ENCODE measurements at places on chromosomes 4 and X.

GRCh38 chrX:55489314-55490009 is at the start of gene USP51:
USP51 (minus strand) TSS chrX:55489848; CDS start chrX:55488939, 909 bp downstream.
- DNase-seq: no peak

DNA sequence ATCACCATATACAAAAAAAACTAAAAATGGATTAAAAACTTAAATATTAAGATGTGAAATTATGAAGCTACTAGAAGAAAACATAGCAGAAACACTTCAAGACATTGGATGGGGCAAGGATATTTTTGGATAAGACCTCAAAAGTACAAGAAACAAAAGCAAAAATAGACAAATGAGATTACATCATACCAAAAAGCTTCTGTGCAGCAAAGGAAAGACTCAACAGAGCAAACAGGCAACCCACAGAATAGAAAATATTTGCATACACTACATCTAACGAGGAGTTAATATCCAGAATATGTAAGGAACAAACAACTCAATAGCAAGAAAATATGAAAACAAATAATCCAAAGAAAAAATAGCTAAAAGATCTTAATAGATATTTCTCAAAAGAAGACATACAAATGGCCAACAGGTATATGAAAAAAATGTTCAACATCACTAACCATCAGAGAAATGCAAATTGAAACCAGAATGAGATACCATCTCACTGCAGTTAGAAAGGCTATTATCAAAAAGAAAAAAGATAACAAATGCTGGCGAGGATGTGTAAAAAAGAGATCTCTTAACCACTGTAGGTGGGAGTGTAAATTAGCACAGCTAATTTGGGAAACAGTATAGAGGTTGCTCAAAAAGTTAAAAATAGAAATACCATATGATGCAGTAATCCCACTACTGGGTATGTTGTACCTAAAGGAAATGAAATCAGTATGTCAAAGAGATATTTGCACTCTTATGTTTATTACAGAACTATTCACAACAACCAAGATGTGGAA is 17.8 kb upstream of the LRCH2 start:
- DNase-seq: no peak

GRCh38 chr4:36269101-36269500 is 12.3 kb upstream of the DTHD1 start:
- no peak for DNase-seq

- DNase-seq: no peak
Measured at GRCh38 chr4:80507077-80507476, 171.5 kb downstream of the CFAP299 start.

- no peak for DNase-seq
Measured at GRCh38 chr4:120443116-120443515, 376.5 kb upstream of the MAD2L1 start.

DNA sequence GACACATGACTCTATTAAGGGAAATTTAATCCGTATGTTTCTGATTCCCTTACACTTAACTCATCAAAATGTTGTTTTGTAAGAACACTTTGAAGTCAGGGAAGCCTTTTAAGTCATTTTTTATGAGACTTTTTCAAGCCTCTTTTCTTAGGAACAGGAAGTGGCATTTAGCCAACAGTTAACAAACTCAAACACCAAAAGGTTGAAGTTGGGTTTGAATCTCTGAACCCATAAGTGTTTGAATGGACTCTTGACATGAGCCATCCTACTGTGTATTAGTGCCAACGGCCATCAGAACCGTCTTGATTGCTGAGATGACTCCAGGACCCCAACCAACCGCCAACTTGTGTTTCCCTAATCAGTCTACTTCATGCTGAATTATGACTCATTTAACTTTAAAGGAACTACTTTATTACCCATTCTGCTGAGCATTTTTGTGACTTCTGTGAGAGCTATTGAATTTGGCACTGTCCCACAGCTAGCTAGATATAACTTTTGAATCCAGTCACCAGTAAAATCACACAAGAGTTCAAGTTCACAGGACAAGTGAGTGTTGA is 209.1 kb upstream of the FAT1 start:
- no peak for DNase-seq

DNA sequence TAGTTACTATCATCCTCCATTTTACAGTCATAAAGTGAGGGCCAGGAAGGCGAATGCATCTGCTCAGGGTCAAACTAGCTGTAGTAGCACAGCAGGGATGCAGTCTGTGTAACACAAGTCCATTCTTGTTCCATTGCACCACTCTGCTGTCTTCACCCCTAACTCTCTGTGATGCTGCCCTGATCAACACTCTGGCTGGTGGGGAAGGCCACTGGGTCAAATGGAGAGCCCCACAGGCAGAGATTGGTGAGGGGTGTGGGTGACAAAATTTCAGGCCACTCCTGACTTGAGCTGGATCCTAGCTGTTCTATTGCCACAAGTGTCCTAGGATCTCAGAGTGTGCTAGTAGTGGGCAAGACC is 136.5 kb downstream of the PJA1 start:
- DNase-seq: no peak

- no peak for DNase-seq
Measured at GRCh38 chr4:94758141-94758699, 465 bp downstream of the BMPR1B start.

- DNase-seq: no peak
Measured at GRCh38 chrX:44785652-44786051, 58.2 kb upstream of the DUSP21 start.

- DNase-seq: no peak
Measured at GRCh38 chrX:7606039-7606652, 236.8 kb upstream of the VCX start.

DNA sequence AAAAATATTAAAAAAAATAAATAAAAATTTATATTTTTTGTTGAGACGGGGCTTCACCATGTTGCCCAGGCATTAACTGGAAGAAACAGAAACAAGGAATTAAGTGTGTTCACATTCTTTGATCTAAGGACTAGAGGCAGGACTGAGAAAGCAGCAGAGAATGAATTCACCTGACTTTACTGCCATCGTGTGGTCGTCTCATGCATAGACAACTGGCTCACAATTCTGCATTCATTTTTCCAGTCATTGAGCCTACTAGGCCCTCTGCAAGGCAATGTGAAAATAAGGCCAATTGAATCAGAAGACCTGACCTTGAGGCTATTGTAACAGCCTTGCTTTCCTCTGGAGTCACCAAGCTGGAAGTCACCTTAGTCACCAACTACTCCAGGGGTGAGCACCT is 37.4 kb downstream of the LHFPL1 start:
- DNase-seq: no peak

GRCh38 chr4:152738827-152739226 is 40.7 kb downstream of the TIGD4 start:
- no peak for DNase-seq

DNA sequence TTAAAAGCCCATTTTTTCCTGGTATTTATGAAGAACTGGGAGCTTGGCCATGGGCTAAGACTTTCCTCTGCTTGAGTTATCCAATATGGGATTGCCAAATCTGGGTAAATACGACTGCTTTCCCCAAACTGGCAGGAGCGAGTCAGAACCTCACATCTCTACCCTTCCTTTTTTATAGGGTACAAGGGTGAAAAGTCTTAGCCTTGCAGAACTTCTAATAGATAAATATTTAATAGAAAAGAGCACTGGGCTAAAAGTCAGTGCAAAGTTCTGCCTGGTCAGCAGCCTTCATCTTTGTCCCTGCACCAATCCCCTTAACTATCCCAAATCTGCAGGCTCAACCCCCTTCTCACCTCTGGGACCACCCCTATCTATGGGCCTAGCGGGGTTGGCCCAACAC is 61.6 kb upstream of the ACSL1 start:
- DNase-seq: no peak

DNA sequence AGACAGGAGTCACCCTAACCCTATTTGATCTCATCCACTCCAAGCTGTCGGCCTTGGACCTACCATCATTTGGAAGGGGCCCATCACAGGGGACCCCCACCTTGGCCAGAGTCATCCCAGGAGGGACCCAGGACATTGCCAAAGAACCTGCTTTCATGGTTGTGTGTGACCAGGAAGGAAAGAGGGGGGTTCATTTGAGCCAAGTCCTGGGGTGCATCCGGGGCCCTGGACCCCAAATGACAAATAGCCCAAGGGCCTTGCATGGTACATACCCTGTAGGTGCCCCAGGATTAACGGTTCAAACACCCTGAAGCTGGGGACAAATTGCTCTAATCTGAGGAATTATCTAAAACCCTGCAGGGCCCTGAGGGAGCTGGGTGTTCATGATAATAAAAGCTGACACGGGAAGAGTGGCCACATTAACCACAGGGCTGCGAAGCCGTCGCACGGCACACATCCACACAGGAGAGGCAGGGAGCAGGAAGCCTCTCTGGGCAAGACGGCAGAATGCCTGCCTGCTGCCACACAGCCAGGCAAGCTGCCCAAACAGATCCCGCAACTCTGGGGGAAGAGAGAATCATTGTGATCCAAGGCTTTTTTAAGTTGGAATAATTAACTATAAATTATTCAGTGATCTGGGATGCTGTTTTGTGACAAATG is 28.2 kb upstream of the PPP2R2C start:
- DNase-seq: no peak

GRCh38 chrX:132022198-132022966 is 720 bp upstream of the STK26 start:
- peak; percentile 3 for DNase-seq

DNA sequence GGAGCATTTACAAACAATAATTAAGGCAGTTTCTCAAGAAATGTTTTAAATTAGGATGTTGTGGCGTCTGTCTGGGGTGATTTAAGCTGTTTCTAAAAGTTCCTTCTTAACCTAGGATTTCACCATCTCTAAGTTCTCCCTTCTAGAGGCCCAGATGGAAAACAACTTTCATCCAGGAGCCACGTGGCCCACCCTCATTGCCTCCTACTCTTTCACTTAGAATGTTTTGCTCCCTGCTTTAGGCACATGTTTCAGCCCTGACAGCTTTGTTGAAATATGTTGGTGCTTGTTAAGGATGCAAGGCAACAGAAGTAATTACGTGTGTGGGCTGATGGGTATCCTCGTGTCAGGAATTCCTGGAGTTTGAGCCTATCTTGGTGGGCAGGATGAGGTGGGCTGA is 131.3 kb downstream of the GUCY2F start:
- DNase-seq: no peak

- DNase-seq: no peak
Measured at GRCh38 chrX:97332963-97333362, 449.3 kb downstream of the RPA4 start.

- no peak for DNase-seq
Measured at GRCh38 chrX:91081873-91082272, 352.8 kb upstream of the PABPC5 start.

- no peak for DNase-seq
Measured at GRCh38 chrX:47608130-47608810, 11.4 kb downstream of the SYN1 start.

Measured in activated CD4-positive, alpha-beta T cell treated with anti-CD3 and anti-CD28 coated beads for 24 hours (primary cell).